ENCODE measurements at places on chromosomes 3 and 15.

- no peak for DNase-seq
These were observed 250.9 kb upstream of the IGF1R start for GRCh38 chr15:98397419-98397818.

- no peak for DNase-seq
These were observed 142.4 kb downstream of the FAM43A start for GRCh38 chr3:194828116-194828515.

- no peak for DNase-seq
These were observed 4.1 kb downstream of the CISH start for GRCh38 chr3:50607271-50608091.

GRCh38 chr15:80507638-80508316 lies 103.6 kb downstream of the ARNT2 start:
- DNase-seq = no peak

DNA sequence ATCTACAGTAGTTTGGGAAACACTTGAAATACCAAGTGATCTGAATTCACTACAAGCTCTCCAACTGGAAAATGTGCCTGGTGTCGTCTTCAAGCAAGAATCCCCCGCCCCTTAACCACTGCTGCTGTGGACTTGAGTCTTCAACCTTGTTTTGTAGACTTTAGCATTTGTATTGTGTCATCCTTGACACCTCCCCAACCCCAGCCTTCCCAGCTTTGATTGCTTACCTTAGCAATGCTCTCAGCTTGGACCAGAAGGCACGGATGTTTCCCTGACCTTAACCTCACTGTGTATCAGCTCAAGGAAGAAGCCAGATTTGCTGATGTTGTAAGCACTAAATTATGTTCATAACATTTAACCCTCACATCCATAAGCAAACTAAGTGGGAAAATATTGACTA lies 146.4 kb downstream of the IGF1R start:
- DNase-seq = no peak

- no peak for DNase-seq
These were observed 5.1 kb downstream of the IGDCC3 start for GRCh38 chr15:65372787-65373067.

DNA sequence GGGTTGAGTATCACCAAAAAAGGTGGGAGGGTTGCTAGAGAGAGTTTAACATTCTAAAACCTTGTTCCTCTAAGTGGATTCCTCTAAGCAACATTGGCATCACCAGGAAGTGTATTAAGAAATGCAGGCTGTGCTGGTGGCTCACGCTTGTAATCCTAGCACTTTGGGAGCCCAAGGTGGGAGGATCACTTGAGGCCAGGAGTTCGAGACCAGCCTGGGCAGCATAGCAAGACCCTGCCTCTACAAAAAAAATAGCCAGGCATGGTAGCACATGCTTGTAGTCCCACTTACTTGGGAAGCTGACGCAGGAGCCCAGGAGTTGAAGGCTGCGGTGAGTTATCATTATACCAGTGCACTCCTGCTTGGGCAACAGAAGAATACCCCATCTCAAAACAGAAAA lies 4.6 kb downstream of the MYNN start:
- no peak for DNase-seq

GRCh38 chr15:22838292-22839042 lies at the start of gene NIPA2:
TSS of gene NIPA2 (plus strand) at chr15:22838666. CDS start at chr15:22851732, 13,066 bp downstream.
- peak; percentile 98 for DNase-seq

DNA sequence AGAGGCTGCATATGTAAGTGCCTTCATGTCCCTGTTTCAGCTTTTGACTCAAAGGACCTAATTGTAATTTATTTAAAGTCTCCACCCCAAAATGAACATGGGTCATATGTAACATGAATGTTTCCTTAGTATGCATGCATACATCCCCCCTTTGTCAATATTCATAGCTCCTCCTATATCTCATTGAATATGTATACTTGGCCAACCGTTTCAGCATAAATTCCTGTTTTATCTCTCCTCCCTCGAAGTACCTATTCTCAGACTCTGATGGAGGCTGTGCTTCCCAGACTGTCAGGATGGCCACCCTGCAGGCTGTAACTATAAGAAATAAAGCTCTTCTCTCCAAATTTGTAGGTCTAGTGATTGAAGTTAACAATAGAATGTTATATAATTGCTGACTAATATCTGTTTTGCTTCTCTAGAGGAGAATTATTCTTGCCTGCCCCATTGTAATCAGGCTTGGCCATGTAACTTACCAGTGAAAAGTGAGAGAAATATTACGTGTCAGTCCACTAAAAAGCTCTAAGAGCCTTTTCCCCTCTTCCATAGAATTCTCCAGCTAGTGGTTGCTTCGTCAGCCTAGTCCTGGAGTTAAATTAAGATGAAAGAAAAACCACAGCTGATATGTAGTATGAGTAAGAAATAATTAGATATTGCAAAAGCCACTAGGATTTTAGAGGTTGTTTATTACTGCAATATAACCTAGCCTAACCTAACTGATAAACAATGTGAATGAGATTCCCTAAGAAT lies 245.1 kb downstream of the ZNF385D start:
- no peak for DNase-seq

DNA sequence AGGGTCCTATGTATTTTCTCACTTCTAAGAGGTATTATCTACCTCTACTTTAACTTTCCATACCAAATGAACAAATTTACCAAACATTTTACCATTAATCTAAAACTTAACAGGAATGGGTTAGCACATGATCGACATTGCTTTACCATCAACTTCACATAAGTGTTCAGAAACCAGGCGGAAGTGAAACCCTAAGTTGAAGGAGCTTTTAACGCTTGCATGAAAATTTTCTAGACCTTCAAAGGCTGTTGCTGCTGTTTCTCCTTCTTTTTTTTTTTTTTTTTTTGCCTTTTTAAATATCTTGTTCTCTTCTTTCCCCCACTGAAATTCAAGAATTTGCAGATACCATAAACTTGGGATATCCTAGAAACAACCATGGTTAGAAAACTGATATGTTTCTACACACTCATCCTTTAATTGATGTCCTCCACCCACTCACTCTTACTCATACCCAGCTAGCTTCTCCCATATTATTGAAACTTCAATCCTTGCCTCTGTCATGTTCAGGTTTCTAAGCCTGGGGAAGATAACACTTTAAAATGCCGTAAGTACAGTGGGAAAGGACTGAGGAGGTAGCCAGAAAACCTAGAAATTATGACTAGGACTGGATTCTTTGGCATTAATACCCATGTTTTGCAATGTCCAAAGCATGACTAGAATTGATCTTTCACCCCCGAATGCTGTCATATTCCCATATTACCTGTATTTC lies 24.7 kb downstream of the MYO5A start:
- DNase-seq = no peak

Measured in stimulated activated CD4-positive, alpha-beta T cell treated with anti-CD3 and anti-CD28 coated beads, Interleukin-12 subunit alpha, Interleukin-12 subunit beta, amount 100 ng/mL, for 24 hours (primary cell).